ENCODE measurements at places on chromosomes 13 and 19.
A peak's percentile ranks its signal among the peaks of the same experiment; 100 is the strongest.

GRCh38 chr13:47038188-47038587 is 141.3 kb upstream of the HTR2A start:
- DNase-seq = no peak

DNA sequence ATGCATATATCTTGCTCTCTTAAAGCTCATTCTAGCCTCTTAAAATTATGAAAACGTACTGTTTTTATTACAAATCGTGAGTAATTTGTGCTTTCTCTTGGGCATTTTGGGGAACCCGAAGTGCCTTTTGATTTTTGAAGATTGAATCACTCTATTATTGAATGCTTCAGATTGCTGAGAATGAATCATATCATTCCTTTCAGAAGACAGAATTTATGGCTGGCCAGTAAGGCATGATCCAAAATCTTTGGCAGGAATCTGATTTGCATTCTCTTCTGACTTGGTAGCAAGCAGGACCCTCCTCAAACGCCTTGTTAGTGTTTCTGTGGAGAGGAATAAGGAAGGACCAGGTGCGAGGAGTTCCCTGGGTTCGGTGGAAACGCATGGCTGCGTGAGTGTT is 49.5 kb downstream of the STARD13 start:
- DNase-seq = no peak

GRCh38 chr13:89550938-89551337 is 1796.5 kb upstream of the MIR17HG start:
- DNase-seq = no peak

- DNase-seq = no peak
Observed at GRCh38 chr19:13044231-13044836, 49.1 kb downstream of the NFIX start.

DNA sequence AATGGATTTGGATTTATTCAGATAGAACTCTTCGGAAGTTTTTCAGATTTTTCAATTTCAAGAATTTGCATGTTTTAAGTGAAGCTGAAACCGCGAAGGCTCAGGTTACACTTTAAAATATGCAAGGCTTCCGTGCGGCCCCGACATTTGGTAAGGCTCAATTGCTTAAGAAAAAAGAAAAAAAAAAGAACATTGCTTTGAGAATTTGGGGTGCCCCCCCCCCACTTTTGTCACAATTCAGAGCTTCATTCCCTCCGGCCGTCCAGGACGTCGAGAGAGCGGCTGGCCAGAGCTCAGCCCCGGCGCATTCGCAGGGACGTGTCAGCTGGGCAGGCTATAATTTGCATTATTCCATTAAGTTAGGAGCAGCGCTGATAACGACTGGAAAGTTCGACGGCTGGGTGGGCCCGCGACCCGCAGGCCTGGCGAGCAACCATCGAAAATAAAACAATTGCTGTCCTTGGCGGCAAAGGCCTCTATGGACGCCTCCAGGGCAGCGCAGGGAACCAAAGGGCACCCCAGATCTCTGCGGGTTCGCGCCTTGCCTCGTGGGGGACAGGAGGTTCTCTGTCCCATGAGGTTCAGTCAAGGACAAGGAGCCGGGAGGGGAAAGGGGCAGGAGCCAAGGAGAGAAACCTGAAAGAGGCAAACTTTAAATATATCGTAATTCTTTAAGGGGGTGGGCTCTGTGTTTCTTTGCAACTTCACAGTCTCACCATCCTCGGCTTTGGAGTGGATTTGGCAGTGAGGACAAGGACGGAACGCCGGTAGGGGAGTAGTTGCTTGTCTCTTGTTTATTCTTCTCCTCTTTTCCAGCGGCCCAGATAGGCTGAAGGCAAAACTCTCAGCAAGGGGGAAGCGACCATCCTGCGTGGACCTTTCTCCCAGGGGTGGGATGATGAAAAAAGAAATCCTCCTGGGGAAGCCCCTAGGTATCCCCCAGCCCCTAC is 7.0 kb downstream of the SOX21 start:
- no peak for DNase-seq

DNA sequence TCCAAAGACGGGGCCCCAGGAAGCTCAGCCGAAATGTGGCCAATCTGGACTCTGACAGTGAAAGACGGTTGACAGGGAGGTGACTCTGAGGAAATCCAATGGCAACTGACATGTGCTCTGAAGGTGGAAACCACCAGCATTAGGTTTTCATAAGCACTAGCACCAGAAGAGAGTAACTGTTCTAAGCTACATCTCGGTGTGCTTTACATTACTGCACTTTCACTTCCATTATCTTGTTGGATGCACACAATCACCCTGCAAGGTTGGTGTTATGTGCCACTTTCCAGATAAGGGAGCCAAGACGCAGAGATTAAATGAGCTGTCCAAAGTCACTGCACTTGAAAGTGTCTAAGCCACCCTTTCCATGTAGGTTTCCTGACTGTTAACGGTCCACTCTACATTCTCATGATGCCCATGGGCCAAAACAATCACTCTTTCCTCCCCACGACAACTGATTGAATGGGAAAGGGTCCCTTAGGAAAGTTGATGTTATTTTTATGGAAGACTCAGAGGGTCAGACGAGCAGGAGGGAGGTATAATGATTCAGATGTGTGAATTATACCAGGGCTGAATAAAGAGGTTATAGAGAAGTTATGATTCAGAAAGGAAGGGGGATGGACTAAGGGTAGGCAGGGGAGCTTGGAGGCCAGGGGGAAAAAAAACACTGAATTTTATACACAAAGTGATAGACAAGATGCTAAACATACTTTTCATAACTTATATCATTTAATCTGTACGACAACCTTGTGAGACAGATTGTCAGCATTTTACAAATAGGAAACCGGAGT is 52.8 kb downstream of the RUBCNL start:
- no peak for DNase-seq

GRCh38 chr13:45370922-45371406 is 30.0 kb upstream of the TPT1 start:
- peak; percentile 16 for DNase-seq
